Activated B cell treated with CpG ODN at 0.5 μM for 24 hours (primary cell): ENCODE measurements at places on chromosomes 3 and 15. TPM values are rescaled to one million over a fixed set of nuclear protein-coding genes. Genes with fewer than 3 reads are reported as not detected.

GRCh38 chr15:88215066-88215648 lies 41.4 kb downstream of the NTRK3 start:
- no peak for DNase-seq

- no peak for DNase-seq
Observed at GRCh38 chr3:145620002-145620401, 541.0 kb downstream of the PLOD2 start.

- DNase-seq = no peak
Observed at GRCh38 chr3:17508180-17508752, 234.2 kb downstream of the TBC1D5 start.

DNA sequence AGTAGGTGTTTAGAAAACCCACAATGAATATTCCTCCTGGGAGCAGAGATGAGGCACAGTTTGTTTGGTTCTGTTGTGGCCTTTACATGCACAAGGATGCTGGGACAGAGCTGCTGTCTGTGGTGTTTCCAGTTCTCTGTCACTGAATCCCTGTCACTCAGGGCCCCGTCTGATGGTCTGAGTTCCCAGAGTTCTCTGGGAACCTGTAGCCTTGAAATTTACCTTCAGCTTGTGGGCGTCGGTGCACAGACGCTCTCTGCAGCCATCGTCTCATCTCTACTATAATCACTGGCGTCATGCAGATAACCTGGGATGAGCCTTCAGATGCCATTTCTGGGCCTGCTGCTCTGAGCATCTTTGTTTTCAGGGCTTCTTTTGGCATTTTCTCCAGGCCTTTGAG lies 81.9 kb downstream of the LRRK1 start:
- no peak for DNase-seq

DNA sequence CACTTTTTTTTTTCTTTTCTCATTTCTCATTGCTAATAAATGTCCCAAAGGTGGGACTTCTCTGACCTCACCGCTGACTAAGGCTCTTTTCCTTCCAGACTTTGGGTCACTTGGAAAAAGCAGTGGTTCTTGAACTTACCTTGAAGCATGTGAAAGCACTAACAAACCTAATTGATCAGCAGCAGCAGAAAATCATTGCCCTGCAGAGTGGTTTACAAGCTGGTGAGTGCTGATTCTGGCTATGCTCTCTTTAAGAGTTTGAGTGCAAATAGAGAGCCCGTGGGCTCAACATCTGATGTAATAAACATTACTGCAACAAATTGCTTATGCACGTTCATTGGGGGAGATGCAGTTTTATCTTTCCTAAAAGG lies 2.0 kb downstream of the BHLHE40 start:
- DNase-seq = no peak

DNA sequence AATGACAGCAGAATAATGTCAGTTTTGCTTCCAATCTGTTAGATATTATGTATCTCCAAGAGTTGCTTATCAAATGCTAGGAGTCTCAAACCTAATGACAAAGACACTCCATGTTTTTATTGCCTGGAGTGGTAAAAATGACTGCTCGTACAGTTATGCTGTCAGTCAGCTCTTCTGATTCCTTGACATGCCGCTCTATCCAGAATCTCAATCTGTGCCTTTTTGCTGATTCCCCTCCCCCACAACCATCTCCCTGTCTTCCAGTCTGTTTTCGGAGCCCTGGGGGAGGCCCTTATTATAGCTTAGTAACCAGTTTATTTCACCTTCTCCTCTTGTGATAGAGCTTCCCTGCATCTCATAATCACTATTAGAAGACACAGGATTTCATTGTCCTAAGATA lies 2.6 kb downstream of the MKRN2 start:
- DNase-seq = no peak

DNA sequence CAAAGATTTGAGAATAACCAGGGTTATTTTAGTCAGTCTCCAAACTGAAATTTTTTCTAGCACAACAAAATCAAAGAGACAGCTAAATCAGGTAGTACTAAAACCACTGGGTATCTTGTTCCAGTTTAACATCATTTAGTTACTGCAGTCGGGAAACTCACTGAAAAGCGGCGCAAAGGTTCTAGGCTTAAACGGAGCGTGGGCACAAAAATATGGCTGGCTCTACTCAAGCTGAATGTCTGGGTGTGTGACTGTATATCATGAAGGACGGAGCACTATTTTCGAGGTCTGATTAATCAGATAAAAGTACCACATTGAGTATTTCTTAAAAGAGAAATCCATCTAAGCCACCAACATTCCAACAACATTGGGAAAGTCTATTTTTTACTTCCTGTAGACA lies 152.1 kb downstream of the TBL1XR1 start:
- DNase-seq = no peak

DNA sequence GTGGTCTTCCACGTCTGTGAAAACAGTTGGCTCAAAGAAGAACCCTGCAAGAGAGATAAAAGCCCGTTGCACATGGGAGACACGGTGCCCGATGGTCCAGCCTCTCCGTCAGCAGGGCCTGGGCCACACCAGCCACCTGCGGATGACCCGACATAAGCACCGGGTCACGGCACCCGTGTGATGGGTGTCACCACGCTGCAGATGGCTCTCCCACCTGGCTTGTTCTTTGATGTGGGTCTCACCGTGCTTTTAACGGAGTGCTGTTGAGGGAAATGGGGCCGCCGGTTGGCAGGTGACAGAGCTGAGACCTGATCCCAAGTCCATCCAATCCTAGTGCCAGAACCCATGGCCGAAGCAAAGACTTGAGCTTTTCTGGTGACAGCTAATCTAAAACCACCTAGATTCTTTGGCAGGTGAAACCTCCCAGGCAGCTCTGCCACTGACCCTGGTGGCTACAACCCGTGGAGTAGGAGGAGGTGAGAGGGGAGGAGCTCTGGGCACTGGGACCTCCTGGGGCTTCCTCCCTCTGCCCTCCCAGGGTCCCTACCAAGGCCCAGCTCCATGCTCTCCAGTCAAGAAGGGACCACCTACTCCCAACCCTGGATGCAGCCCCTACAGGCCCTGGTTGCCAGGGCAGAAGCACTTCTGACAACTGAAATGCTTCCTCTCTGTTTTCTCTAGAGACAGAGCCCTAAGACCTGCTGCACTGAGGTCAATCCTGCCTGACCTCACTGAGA lies 23.4 kb upstream of the SLC41A3 start:
- no peak for DNase-seq

Gene LRRC31
- not detected in 2 replicates for total RNA-seq
